ENCODE measurements at places on chromosomes 13 and 19. TPM values are rescaled to one million over a fixed set of nuclear protein-coding genes. Genes with fewer than 3 reads are reported as not detected.

The TEAD2 gene
- 22.2 TPM for total RNA-seq

The EEF2 gene
- total RNA-seq, result 3,788 TPM

The TPT1 gene
- total RNA-seq, result 1,962 TPM

The SYNE4 gene
- not detected for total RNA-seq

The GZMM gene
- total RNA-seq, result not detected

The ZNF543 gene
- total RNA-seq, result 10.1 TPM

The CACNG6 gene
- total RNA-seq, result not detected

The FREM2 gene
- total RNA-seq, result under 0.01 TPM

The MCEMP1 gene
- not detected for total RNA-seq

The RANBP3 gene
- total RNA-seq, result 45.3 TPM

The SEMA6B gene
- 0.30 TPM for total RNA-seq

The RFXAP gene
- total RNA-seq, result 3.3 TPM

The SCEL gene
- total RNA-seq, result not detected

The ARHGAP33 gene
- 6.2 TPM for total RNA-seq

The SDHAF1 gene
- total RNA-seq, result 8.1 TPM

The CYP2F1 gene
- total RNA-seq, result not detected

The ZNF729 gene
- not detected for total RNA-seq

The LGI4 gene
- total RNA-seq, result 0.05 TPM

The PSG6 gene
- total RNA-seq, result not detected

The PEG3 gene
- 0.89 TPM for total RNA-seq

The KLK8 gene
- not detected for total RNA-seq

The ZNF135 gene
- 3.9 TPM for total RNA-seq

The SPACA4 gene
- total RNA-seq, result not detected

Data from smooth muscle cell of the umbilical artery (primary cell).